ENCODE measurements at places on chromosomes 2 and 18. TPM values are rescaled to one million over a fixed set of nuclear protein-coding genes. Genes with fewer than 3 reads are reported as not detected.

DNA sequence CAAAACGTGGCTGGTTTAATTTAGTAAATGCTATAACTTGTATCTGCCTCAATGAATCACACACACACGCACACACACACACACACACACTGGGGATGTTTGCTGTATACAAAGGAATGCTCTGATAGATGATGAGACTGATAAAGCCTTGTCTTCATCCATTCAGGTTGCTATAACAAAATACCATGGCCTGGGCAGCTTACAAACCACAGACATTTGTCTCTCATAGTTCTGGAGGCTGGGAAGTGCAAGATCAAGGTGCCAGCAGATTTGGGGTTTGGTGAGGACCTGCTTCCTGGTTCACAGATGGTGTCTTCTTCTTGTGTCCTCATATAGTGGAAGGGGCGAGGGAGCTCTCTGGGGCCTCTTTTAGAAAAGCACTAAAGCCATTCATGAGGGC is 149.5 kb upstream of the HDAC4 start:
- no peak for DNase-seq

DNA sequence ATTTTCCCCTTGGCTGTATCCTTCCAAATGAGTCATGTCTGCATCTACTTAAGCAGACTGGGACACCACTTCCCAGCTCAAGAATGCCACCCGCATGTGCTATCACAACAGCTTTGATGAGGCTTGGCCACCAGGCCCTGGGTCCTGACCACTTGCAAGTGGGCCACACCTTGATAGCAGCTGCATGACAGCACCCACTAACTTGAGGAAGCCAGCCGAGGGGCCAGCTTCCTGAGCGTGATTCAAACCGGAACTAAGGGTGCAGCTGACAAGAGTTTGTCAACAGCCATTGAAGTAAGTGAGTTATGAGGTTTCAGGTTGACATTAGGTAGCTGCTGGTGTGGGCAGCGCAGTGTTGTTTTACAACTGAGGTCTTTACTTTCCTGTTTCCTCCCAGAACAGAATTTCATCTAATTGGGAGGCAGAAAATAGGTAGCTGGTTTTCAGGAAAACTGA is 54.4 kb downstream of the EPHA4 start:
- DNase-seq = no peak

- DNase-seq = no peak
Measured at GRCh38 chr18:23693846-23694245, 4.6 kb downstream of the LAMA3 start.

- no peak for DNase-seq
Measured at GRCh38 chr18:44543387-44543786, 137.3 kb upstream of the SETBP1 start.

GRCh38 chr18:6711467-6711866 is 18.0 kb upstream of the ARHGAP28 start:
- no peak for DNase-seq

Gene IL18RAP
- polyA plus RNA-seq = not detected

Gene SOX11
- polyA plus RNA-seq = not detected
